ENCODE measurements at places on chromosomes 3 and 15.

GRCh38 chr15:36407647-36408046 is 171.8 kb upstream of the CDIN1 start:
- no peak for DNase-seq

DNA sequence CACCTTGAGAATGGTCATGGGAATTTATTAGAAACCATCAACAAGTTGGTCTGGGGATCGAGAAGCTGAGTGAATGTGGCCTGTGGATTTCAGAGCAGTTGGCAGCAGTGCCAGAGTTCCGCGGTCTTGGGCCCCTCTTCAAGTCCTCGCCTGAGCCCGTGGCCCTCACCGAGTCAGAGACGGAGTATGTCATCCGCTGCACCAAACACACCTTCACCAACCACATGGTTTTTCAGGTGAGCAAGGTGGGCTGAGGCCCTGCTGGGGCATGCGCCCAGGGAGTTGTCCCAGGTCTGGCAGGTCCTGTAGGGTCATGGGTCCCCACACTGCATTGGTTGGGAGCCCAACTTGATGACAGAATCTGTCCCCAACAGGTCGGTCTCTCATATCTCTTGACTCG is 7.0 kb upstream of the HMCES start:
- no peak for DNase-seq

DNA sequence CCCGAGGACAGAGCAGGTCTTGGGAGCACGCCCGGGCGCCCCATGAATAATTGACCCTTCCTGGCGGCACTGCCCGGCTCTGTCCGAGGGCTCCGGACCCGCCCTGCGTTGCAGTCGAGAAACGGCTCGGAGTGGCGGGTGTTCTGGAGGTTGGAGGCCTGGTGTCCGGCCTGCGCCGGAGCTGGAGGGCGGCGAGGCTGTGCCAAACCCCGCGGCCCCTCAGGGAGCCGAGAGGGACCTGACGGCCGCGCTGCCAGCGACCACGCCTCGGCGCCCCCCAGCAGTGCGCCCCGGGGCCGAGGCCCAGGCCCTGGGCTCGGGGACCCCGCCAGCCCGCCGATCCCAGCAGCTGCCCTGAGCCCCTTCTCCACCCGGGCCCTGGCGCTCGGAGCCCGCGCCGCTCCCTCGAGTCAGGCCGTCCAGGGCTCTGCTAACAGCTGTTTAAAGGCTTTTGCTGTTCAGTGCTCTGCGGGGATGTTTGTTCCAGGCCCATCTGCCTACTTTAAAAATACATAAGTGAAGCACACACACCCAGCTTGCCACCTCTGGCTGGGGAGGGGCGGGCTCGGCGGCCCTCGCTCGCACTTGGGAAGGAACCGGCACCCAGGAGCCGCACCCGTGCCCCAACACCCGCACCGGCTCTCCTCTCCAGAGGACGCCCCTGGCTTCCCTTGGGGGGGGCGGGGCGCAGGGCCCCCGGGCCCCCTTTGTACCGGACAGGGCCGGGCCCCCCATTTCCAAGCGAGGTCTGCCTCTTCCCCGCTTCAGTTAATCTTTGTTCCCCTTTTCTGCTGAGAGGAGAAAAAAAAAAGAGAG is 730 bp upstream of the ZNF710 start:
- peak; percentile 12 for DNase-seq

GRCh38 chr3:64229903-64230302 is 4.6 kb upstream of the PRICKLE2 start:
- no peak for DNase-seq

DNA sequence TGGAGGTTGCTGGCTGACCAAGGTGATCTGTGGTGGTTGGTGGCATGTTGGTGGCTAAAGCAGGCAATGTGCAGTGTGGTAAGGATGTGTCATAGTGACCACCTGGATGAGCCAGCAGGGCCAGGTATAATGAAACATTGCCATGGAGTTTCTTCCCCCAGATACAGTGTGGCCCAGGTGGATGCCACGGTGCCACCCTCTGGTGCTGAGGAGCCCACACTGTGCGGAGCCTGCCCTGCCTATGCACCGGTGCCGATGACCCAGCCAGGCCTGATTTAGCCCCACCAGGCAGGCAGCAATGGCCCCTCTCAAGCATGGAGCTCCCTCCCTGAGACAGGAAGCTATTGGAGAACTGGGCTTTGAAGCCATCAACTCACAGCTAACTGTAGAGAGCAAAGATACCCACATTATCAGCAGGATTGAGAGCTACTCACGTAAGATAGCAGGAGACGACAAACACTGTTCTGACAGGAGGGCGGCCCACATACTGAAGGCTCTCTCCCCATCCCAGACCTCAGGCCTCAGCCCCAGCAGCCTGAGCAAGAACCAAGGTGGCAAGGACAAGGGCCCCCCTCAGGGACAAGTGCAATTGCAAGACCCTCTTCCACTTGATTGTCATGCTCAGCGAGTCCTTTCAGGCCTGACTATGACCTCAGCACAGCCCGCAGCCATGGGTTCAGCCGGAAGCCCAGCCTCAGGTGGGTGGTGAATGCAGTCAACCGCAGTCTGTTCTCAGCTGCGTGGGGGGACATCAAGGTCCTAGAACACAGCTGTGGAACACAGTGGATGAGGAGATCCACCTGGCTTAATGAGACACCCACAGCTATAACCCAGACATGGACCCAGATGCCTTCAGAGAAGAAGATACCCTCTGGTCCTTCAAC is 82.8 kb upstream of the CDV3 start:
- DNase-seq: peak; percentile 58

- no peak for DNase-seq
Observed at GRCh38 chr3:8980756-8981257, 17.5 kb upstream of the RAD18 start.

GRCh38 chr3:54331341-54331740 is 209.0 kb downstream of the CACNA2D3 start:
- no peak for DNase-seq

DNA sequence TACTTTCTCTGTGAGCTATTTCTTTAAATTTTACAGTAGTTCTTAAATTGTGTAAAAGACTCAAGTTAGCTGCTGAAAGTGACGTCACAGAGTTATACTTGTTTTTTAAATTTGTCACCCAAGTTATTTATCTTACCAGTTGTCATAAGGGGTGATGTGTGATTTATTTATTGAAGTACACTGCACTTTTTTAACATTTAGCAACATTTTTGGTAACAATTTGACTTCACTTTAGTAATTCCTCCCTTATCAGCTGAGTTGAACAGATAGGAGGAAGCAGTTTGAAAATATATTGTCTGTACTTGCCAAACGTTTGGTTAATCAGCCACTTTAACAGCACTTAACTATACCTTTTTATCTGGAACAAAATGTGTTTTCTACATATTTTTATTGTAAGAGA is 3.8 kb downstream of the STT3B start:
- no peak for DNase-seq

DNA sequence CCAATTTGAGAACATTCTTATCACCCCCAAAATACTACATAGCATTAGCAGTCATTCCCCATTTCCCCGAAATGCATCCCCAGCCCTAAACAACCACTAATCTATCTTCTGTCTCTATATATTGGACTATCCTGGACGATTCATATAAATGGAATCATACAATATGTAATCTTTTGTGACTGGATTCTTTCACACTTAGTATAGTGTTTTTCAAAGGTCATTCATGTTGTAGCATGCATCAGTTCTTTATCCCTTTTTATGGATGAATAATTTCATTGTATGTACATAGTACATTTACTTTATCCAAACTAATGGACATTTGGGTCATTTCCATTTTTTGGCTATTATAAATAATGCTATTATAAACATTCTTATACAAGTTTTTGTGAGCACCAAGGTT is 27.5 kb upstream of the EIF1B start:
- no peak for DNase-seq

DNA sequence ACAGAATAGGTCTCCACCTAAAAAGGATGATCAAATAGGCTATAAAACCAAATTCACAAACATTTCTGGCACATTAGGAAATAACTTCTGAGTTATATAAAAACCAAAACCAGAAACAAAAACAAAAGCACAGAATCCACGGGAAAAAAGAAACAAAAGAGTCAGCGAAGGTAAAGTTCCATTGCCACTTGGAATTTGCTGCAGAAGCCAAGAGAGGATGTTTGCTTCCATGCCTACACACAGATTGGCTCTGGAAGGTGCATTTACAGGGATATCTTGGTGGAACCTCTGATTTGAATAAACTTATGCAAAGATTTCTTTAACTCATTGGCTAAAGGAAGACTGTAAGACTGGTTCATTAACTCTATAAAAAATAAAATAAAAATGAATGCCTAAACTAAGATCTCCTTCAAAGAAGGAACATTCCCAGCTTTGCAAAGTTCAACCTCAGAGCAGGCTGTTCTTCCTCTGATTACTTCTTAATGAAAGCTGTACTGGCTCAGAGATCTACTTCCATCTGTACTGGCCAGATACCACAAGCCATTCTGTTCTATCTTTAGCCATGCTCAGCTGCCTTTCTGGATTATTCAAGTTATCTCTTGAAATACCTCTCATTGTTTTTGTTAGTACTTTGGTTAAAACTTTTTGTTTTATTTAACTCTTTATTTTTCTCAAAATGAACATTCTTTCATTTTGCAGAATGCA is 537.5 kb upstream of the CCDC54 start:
- no peak for DNase-seq

- peak; percentile 26 for DNase-seq
Observed at GRCh38 chr3:185308126-185308754, 54.4 kb upstream of the EHHADH start.

GRCh38 chr3:129161860-129162271 is 1.0 kb upstream of the ISY1 start:
- DNase-seq: peak; percentile 19

- no peak for DNase-seq
Observed at GRCh38 chr3:168425936-168426595, 330.3 kb upstream of the GOLIM4 start.

DNA sequence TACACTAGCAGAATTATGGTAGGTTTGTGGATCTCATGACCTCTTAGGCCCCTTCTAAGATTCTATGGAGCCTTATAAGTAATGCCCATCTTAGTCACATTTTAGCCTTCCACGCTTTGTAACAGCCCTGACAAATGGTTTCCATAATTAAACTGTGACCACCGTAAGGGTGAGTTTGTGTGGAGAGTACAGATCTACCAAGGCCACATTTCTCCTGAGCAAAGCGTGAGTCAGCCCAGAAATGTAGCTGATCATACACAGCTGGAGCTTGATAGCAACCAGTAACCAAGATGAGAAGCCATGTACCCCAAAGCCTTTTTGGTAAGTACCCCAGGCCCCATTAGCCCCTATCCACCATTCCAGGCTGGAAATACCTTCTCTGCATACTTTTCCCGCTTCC is 31.7 kb downstream of the CHAC1 start:
- DNase-seq: no peak

- no peak for DNase-seq
Observed at GRCh38 chr3:31392568-31392967, 140.2 kb upstream of the STT3B start.

- peak; percentile 86 for DNase-seq
Observed at GRCh38 chr3:52238761-52239701, at the start of gene TWF2. TWF2 (minus strand) TSS chr3:52239158; CDS start chr3:52239016, 142 bp downstream.

- DNase-seq: no peak
Observed at GRCh38 chr3:129686941-129687340, 80.5 kb upstream of the PLXND1 start.

DNA sequence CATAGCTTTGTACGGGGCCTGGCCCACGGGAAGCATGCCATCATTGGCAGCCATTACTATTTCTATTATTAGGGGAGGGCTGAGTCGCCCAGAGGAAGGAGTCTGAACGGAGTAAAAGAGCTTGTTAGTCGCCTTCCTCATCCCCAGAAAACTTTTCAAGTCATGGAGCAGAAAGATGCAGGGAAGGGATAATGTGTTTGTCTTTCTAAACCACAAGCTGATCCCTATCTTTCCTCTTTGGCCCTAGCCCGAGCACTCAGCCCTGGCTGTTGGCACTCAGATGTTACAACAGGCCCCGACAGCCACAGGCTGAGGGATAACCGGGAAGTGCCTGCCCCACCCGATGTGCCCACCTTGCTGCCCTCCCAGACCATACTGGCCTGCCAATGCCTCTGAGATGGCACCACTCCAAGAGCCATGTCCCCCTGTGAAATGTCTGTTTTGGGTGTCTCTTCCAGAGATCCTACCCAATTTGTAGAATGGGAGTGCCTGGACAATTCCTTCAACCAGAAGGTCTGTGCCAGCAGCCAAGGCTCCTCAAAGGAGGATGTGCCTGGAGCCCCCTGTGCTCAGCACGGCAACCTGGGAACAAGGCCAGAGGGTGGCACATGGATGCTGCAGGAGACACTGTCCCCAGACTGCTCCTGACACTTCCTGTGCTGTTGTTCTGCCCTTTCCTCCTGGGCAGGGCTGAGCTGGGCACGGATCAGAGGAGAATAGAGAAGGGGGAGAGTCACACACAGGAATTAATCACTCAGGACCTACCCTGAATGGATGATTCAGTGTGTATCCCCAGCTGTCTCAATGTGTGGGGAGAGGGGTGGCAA is 10.8 kb downstream of the PAK6 start:
- DNase-seq: no peak

- peak; percentile 39 for DNase-seq
Observed at GRCh38 chr3:141401573-141402475, 33.5 kb downstream of the ZBTB38 start.

GRCh38 chr3:7630351-7630911 is 769.5 kb downstream of the GRM7 start:
- no peak for DNase-seq

- no peak for DNase-seq
Observed at GRCh38 chr3:190172751-190173150, 52.1 kb upstream of the P3H2 start.

- no peak for DNase-seq
Observed at GRCh38 chr3:66592927-66593625, 92.3 kb upstream of the LRIG1 start.

GRCh38 chr3:48555231-48555948 is 1.2 kb downstream of the PFKFB4 start:
- DNase-seq: no peak

DNA sequence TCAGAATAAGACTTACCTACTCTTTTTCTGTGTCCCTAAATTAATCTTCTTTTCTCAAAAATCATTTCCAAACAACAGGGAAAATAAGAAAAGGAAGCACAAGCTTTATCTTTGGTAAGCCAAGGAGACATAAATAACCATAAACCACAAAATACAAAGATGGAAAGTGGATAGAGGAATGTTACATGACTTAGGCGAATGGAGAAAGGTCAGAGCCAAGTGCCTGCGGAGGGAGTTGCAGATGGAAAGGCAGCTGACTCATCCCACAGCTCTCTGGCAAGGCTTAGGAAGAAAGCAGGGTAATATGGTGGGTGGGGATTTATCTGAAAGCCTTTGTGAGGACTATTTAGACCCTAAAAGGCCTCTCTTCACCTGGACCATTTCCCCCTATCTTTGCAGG is 72.8 kb downstream of the GALK2 start:
- no peak for DNase-seq

- no peak for DNase-seq
Observed at GRCh38 chr3:50236484-50237132, 604 bp downstream of the GNAI2 start.

All from stimulated activated CD4-positive, alpha-beta T cell treated with anti-CD3 and anti-CD28 coated beads, Interleukin-12 subunit alpha, Interleukin-12 subunit beta, amount 100 ng/mL, for 4 hours (primary cell).